ENCODE measurements at places on chromosomes 4 and X.

DNA sequence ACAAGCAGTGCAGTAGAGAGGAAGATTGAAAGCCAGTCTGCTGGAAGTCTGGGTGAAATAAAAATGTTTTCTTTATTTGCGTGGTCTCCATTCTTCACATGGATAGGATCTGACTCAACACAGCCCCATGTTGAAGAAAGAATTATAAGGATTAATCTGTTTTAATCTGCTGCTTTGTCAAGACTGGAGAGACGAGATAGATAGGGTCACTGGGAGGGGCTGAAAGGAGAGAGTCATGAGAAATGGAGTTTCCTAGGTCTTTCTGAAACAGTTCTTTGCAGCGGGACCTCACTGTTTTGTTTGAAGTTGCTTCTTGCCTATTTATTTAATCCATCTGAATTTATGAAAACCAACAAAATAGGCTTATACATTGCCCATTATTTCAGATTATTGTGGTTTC is 32.4 kb upstream of the RHOH start:
- no peak for DNase-seq

- no peak for DNase-seq
Measured at GRCh38 chr4:25368315-25368714, 8.7 kb upstream of the ANAPC4 start.

- DNase-seq: no peak
Measured at GRCh38 chr4:165560941-165561340, 182.1 kb downstream of the CPE start.

DNA sequence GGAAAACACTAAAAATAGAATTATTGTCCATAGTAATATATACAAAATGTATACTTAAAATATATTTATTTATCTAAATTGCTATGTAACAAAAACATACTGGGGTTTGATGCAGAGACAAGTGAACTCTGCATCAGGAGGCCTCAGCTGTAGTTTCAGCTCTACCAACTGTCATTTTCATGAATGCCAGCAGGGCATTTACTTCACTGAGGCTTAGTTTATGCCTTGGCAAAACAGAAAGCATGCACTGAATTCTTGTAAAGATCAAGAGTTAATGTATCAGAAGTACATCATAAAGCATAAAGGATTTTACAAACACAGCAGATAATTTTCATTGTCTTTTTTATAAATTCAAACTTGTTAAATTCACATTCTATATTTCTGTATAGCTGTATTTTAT is 577.0 kb downstream of the C4orf33 start:
- no peak for DNase-seq

GRCh38 chr4:101140228-101140627 is 207.1 kb downstream of the PPP3CA start:
- no peak for DNase-seq

GRCh38 chr4:182194091-182194824 is 48.9 kb upstream of the TENM3 start:
- DNase-seq: no peak

DNA sequence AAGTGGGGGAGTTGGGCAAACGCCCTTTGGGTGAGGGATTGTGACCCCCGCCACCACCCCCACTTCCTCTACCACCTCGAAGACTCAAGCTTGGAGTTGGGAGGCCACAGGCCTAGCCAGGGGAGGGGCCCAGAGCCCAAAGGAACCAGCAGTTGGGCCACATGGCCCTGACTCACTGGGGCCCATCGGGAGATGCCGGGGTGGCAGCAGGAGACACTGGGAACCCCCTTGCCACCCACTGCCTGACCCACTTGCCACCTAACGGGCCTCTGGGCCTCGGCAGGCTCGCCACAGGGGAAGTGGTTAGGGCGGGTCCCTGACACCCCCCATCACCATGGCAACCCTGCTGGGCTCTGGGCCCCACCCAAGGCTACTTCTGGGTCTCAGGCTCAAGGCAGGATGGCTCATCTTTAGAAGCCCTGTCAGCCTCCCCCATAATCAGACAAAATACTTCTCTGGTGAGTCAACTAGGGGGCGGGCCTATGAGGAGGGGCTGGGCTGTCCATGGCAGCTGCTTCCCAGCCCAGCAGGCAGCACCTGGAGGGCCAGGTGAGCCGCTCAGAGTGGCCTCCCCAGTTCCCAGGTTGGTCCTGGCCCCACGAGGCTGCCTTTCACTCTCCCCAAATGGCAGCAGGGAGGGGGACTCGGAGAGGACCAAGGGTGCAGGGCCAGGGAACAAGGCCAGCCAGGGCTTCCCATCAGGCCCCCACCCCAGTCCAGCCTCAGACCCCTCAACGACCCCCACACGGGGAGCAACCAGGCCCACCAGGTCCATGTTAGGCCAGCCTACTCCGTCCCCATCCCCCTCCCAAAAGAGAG is 5.6 kb downstream of the FLNA start:
- DNase-seq: peak; percentile 96

GRCh38 chr4:129916991-129917390 is 821.0 kb downstream of the C4orf33 start:
- no peak for DNase-seq

- no peak for DNase-seq
Measured at GRCh38 chr4:121991968-121992367, 40.1 kb upstream of the TRPC3 start.

- no peak for DNase-seq
Measured at GRCh38 chrX:130179579-130180215, 7.9 kb downstream of the RAB33A start.

DNA sequence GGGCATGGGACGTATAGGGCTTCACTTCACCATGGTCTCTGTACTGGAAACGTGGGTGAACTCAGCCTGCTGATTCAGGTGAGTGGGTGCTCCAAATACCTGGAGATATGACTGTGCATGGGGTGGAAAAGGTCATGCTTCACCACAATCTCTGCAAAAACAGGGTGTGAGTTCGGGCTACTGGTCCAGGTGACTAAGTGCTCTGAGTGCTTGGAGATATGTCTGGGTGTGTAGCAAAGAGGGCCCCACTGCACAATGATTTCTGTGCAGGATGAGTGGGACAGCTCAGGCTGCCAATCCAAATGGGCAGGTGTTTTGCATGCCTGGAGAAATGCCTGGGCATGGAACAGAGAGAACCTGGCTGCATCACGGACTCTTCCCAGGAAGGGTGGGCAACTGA is 11.2 kb upstream of the CPXCR1 start:
- no peak for DNase-seq

DNA sequence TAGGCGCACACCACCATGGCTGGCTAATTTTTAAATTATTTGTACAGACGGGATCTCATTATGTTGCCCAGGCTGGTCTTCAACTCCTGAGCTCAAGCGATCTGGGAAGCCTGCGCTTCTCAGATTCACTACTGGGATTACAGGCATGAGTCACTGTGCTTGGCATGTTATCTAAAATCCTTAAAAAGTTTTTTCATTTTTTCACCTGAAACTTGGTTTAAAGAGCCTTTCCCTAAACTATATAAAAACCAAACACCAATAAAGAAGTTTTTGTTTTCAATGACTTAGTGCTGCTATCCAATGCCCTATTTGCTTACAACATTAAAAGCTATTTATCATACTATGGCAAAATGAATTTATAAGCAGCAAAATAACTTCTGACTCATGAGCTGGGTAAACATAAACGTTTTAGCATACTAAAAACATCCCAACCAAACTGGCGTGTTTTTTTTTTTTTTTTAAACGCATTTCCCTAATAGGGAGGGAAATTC is 127.8 kb downstream of the UBE2K start:
- DNase-seq: no peak

- no peak for DNase-seq
Measured at GRCh38 chr4:98363431-98363830, 102.2 kb downstream of the RAP1GDS1 start.

- no peak for DNase-seq
Measured at GRCh38 chrX:151538190-151539122, 25.0 kb upstream of the PASD1 start.

GRCh38 chrX:97389761-97390192 is 506.1 kb downstream of the RPA4 start:
- DNase-seq: no peak
